NCI-H82 (cell line): ENCODE measurements at places on chromosomes 6 and 20.

GRCh38 chr20:43560974-43561373 lies 2.1 kb downstream of the SGK2 start:
- DNase-seq: no peak

GRCh38 chr6:14550410-14550809 lies 432.8 kb downstream of the CD83 start:
- DNase-seq: no peak

GRCh38 chr6:117481926-117482239 lies 591 bp upstream of the DCBLD1 start:
- DNase-seq: no peak

DNA sequence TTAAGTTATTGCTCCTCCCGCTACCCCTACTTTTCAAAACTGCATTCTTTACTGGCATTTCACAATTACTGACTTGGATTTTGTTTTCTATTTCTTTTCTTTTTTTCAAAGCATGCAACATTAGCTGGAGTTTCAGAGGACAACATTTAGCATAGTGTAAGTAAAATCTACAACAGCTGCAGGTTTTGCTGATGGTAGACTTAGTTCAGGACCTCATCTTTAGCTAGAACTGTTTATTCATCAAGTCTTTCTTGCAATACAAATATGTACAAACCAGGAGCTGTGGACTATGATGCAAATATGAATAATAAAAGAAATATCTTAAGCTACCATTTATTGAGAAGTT lies 728 bp upstream of the CEP162 start:
- no peak for DNase-seq

- no peak for DNase-seq
Measured at GRCh38 chr6:98203170-98203806, 631.1 kb upstream of the POU3F2 start.

DNA sequence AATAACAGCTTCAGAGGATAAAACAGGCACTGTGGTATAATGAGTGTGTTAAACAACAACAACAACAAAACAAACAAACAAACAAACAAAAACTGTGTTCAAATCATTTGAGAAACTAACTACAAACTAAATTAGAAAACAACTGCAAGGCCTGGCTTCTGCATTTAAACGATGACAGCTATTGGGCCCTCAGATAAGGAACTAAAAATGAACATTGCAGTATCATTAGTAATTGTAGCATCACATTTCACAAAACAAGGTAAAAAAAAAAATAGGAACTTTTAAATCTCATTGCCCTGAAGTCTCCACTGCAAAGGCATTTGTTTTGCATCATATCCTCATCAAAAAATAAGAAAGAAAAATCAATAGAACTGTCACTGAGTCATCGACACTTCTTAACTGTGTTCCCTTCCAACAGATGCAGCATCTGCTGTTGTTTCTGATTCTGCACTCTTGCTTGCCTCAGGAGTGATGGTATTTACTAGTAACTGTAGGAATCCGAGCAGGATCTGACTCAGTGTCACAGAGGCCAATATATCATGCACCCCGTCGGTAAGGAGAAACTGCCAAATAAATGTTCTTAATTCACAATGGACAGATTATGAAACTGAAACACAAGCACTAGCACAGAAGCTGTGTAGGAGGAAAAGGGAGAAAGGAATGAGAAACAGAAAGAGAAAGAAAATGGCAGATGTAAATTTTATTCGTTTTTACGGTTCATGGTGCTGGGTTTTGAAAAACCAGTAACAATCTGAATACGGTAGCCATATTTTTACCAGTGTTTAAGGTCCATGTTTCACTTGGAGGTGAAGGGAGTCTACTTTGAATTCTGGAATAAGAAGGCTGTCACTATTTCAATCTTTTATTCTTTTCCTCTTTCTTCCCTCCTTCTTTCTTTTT lies 365.7 kb upstream of the EPHA7 start:
- peak; percentile 0 for DNase-seq

DNA sequence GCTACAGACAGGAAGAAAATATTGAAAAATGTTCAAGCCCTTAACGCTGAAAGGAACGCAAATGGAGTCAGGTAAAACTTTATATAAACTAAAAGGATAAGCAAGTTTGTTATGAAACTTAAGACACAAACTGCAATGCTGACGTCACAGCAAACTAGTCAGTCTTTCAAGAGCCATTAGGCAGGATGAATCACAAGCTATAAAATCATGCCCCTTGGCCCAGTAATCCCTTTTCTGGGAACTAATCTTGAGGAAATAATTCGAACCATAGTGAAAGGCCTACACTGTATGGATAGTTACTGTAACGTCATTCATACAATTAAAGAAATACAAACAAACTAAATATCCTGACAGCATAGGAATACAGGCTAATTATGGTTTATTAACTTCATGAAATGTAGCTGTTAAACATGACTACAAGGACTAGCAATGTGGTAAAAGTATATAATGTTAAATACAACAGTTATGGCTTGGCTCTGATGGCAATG lies 42.7 kb upstream of the HINT3 start:
- peak; percentile 81 for DNase-seq

- no peak for DNase-seq
Measured at GRCh38 chr6:165675120-165675519, 12.1 kb upstream of the PDE10A start.
